ENCODE measurements at places on chromosomes 5 and 9.
A peak's percentile ranks its signal among the peaks of the same experiment; 100 is the strongest.

- DNase-seq: no peak
These were observed 50.8 kb downstream of the AQP7 start for GRCh38 chr9:33351547-33351946.

DNA sequence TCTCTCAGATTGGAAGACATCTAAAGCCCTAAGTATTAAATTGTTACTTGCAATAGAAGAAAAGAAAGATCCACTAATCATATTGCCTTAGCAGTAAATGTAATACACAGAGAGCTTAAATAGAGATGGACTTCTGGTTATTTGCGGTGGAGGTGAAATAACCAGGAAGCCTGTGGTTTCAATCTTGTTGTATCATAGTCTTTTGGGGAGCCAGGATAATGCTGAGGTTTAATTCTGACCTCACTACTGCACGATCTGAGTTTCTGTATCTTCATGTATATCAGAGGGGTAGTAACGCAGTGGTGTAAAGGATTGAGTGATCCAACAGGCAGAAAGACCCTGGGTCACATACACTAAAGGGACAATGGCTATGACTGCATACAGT lies 71.7 kb downstream of the ANKRD55 start:
- no peak for DNase-seq

- DNase-seq: no peak
These were observed 47.2 kb downstream of the MAST4 start for GRCh38 chr5:66643387-66643786.

DNA sequence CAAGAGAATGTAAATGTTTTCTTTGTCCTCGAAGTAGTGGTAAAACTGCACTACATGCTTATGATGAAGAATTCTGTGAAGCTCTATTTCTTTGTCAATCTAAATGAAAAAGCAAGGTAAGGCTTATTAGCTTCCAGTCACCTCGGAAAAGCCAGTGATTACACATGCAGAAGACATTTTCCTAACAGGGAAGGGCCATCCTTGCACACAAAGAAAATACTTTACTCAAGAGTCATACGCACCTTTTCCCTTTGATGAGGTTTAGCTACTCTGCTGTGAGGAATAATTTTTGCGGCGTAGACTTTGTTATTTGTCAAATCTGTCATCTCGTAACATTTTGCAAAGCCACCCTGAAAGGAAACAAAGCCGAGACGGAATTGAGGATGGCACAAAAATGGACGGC lies 1.1 kb downstream of the PLK2 start:
- peak; percentile 14 for DNase-seq

DNA sequence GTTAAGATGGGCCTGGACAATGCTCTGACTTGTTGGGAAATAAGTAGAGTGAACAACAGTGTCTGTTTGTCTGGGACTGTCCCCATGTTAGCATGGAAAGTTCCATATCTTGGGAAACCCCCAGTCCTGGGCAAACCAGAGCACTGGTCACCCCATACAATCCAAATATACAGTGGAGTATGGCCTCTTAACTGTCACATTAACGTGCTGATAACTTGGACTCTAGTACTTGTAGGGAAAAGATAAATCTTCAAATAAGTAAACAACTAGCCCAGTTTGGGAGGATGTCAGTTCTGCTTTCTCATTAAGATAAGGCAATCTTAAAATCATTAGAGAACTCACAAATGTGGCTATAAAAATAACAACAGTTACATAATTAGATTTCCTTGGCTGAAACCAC lies 47.6 kb upstream of the JAK2 start:
- DNase-seq: no peak

DNA sequence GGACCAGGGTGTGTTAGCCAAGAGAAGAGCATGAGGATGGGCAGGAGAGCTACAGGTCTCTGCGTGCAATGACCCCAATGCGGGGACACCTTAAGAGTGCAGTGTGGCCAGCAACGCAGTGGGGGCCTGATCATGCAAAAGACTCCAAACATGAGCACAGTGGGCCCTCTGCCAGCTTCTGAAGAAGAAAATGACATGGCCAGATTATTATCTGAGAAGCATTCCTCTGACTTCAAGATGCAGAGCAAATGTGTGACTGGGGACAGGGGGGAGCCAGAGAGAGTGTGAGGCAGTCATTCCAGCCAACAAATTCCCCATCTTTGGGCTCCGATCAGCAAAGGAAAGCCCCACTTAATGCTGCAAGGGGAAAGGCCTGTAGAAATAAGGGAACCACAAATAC lies 229.4 kb downstream of the CDK5RAP2 start:
- no peak for DNase-seq

GRCh38 chr9:18359335-18359734 lies 114.6 kb upstream of the ADAMTSL1 start:
- no peak for DNase-seq

DNA sequence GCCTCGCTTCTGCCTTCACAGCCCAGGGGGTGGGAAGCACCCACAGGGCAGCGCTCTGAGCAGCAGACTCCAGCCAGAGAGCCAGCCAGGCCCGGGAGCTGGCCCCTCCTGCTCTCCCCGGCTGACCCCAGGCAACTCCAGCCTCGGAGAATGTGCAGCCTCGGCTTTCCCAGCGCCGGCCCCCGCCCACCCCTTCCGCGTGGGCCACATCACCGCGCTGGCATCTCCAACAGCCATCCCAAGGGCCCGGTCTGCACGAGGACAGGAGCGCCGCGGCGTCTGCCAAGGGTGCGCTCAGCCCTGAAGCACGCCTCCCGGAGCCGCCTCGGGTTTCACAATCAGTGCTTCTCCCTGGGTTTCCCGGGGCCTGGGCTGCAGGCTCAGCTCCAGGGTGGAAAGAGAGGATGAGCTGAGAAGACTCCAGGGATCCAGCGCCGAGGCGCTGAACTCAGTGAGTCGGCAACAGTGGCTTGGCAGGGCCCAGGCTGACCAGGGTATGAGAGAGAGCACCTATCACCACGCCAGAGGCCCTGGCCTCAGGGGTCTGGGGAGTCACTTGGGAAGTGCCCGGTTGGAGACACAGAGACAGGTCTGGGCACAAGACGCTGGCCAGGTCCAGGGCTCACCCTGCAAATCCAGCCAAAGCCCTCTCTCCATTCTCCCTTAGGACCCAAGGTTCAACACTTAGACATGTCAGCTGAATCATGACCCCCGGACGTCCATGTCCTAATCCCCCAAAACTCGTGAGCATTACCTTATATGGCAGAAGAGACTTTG lies 79.6 kb downstream of the ADAMTS2 start:
- no peak for DNase-seq

DNA sequence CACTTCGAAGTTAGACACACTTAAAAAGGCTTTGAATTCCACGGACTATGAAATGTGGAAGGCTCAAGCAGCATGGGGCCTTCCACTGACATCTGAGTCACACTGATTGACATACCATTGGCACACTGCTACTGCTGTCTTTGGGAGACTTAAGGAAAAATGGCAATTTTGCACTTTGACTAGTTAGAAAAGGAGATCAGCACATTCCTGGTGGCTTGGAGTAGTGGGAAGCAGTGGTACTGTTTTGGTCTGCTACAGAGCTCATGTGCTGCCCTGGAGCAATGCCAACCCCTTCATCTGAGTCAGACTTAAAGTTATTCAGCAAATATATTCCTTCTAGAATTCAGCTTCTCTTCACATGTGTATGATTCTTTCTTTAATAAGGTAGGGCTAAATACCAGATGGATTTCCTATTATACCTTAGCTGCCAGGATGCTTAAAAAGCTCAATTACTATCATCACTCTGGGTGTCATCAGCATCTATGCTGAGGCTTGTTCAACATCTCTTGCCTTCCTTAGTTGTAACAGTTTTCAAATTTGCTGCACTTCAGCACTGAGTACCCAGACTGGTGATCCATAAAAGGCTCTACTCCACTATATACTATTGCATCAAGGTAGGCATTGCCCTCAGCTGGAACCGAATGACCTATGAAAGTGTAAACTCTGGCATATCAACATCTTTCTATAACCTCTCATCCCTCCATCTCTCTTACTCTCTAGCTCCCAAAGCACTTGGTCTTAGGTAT lies 42.3 kb upstream of the MOCS2 start:
- DNase-seq: no peak

- DNase-seq: no peak
These were observed 136.2 kb downstream of the BARX1 start for GRCh38 chr9:93818827-93819472.

- DNase-seq: no peak
These were observed 102.1 kb upstream of the C9orf72 start for GRCh38 chr9:27675354-27675753.

GRCh38 chr5:172623313-172623980 lies 17.6 kb upstream of the NEURL1B start:
- DNase-seq: no peak

DNA sequence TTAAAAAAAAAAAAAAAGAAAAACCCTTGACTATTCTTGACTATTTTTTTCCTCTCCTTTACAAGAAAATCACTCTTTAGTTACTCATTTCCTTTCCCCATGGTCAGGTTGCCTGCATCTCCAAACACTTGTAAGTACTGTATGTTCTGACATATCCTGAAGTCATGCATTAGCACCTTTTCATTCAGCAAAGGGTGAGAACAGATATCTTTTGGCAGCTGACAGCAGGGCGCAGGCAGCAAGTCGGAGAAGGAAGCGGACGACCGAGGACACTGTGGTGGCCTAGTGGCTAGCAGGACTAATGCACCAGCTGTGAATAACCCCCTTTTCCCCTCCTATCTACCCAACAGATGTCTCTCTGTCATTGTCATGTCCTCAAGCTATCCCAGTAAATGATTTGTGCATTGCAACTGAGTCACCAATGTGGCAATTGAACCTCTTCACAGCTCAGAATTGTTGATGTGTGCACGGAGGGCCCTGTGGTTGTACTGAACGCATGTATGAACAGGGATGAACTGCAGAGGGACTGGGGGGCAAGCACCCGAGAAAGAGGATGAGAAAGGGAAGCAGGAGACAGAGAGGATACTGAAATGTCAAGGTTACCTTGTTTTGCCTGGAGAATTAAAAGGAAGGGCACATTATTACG lies 996.0 kb upstream of the ARRDC3 start:
- no peak for DNase-seq

- no peak for DNase-seq
These were observed 76.5 kb downstream of the WNK2 start for GRCh38 chr9:93260263-93261066.

DNA sequence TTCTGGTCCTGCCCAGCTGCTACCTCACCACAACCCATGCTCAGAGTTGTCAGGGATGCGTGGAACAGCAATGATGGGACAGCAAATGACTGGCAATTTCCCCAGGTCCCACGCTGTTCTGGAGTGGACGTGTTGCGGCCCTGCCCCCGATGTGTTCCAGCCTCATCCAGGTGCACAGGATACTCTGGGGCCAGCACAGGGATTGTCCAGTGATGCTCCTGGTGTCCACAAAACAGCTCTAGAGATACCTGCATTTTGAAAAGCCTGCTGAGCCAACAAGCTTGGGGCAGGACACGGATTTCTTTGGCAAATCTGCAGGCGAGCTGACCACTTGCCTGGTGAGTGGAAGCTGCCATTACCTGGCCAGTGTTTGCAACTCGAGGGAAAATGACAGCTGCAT lies 88.7 kb downstream of the ANKRD33B start:
- DNase-seq: no peak

- DNase-seq: no peak
These were observed 2.3 kb downstream of the UQCRQ start for GRCh38 chr5:132868754-132869153.

DNA sequence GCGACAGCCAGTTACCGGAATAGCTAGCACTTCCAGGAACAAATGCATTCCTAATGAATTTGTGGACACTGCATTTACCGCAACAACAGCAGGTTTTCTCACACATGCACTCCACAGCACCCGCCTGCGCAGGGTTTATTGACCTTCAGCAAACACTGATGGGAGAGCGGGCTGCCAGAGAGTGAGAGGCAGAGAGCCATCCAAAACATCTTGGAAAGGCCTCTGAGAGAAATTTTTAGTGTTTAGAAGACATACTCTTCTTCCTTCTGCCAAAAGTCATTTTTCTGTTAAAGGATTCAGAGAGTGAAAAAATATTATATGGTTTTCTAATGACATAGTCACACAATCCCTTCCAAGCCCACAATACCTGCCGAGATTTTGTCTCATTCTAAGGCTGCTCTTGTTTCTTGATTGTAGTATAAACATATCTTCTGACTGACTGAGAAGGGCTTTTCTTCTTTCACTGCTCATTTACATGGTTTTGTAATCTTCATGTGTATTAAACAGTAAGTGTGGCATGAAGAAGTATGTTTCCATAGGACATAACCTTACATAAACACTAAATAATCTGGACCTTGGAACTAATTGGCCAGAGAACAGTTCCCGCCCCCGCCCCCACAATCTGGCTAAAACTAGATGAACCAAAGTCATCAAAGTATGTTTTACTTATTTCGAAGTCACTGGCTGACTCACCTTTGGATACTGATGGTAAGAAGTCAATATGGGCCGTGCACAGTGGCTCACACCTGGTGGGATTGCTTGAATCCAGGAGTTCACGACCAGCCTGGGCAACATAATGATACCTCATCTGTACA lies 432.5 kb upstream of the MEF2C start:
- no peak for DNase-seq

GRCh38 chr5:38642189-38642911 lies 85.9 kb upstream of the LIFR start:
- DNase-seq: no peak

Data from CD4-positive, alpha-beta T cell treated with Interleukin-12 subunit alpha and Interleukin-12 subunit beta, for 1 hour (primary cell).